NCI-H1436 treated with DMSO at 0.1 percent for 48 hours (cell line): ENCODE measurements at places on chromosomes 2 and 18.

- no peak for DNase-seq
These were observed 96.1 kb upstream of the ODC1 start for GRCh38 chr2:10544252-10544651.

DNA sequence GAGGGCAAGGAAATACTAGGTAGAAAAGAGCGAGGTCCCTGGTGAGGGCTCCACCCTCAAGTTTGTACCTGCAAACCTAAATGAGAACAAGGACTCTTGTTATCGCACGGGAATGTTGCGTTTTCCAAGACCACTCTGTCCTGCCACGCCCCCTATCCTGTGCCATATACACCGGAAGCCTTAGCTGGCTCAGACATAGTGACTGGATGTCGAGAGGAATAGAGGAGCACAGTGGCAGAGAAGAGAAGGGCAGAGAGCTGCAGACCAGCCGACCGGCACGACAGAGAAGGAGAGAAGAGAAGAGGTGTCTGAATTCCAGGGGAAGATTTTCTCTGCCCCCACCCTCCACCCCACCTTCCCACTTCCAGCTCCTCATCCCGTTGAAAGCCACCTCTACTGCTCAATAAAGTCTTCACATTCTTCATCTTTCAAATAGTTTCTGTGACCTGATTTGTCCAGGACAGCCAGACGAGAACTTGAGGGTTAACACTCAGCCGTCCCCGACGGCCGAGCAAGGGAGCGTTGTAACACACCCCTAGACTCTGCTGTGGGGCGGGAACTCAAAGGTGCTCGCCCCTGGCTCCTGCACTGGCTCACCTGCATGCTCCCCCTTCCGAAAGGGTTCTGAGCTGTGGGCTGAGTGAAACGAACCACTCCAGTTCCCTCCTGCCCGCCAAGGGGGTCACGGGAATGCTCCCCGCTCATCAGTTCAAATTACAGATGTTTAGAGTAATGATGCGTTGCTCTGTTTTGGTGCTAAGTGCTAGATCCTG, 24.9 kb upstream of the COL3A1 start:
- DNase-seq, result no peak

DNA sequence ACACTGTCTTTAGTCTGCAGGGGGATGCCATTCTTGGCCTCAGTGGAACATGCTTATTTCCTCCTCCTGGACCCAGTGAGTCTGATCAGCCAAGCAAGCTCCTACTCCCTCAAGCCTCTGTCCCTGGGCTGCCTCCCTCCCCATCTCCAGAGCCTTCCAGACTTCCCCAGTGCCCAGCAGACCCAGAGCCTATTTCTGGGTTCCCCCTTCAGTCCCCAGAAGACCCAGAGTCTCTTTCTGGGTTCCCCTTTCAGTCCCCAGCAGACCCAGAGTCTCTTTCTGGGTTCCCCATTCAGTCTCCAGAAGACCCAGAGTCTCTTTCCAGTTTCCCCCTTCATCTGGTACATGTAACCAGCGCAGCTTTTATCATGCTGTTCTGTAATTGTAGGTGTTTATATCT, 17.0 kb upstream of the PKDCC start:
- DNase-seq, result no peak

DNA sequence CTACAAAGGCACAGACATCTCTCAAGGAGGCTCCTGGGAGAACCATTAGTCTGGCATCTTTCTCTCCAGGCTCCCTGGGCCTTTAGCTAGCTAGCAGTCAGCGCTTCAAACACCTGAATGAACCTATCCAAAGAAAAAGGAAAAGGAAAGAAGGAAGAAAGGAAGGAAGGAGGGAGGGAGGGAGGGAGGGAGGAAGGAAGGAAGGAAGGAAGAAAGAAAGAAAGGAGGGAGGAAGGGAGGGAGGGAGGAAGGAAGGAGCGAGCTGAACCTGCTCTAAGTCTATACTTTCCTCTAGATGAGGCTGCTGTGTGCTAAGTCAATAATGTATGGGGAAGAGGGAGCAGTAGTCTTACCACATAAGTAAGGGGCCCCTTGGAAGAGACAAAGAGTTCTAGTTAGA, 5.1 kb upstream of the BCL11A start:
- DNase-seq, result no peak

GRCh38 chr2:150127346-150127990, 360.0 kb downstream of the RND3 start:
- no peak for DNase-seq

GRCh38 chr2:173953047-173953424, 12.1 kb downstream of the SP3 start:
- no peak for DNase-seq

DNA sequence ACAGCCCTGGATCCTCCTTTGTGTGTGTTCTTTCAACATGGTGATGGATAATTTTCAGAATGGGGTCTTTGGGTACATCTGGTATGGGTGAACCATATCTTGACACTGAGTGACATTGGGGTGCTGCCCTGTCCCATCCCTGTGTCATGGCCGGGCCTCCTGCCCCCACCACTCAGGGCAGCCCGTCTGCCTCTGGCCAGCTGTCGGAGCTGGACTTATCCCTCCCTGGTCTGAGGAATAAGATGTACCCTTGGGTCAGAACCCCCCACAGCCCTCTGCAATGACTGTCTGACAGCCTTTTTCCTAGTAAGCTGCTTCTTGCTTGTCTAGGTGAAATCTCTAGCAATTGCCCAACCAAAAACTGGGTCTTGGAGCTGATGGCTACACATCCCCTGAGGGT, 142.9 kb downstream of the SH3RF3 start:
- no peak for DNase-seq
